ENCODE measurements at places on chromosomes 16 and 17. TPM values are rescaled to one million over a fixed set of nuclear protein-coding genes. Genes with fewer than 3 reads are reported as not detected.

The SLC47A1 gene
- 4.9 TPM for total RNA-seq

The NOD2 gene
- total RNA-seq = 0.44 TPM

The TRPV2 gene
- total RNA-seq = 6.7 TPM

The PRSS21 gene
- total RNA-seq = not detected

- H3K27me3 ChIP-seq = no peaks in the 10 kb centered on the region
- H3K4me3 ChIP-seq = no peak overlapping the region
- no peak overlapping the region for H3K27ac ChIP-seq
- H3K4me1 ChIP-seq = no peaks in the 10 kb centered on the region
Measured at GRCh38 chr17:58176200-58176599, 9.4 kb downstream of the OR4D2 start.

- H3K36me3 ChIP-seq = no peaks in the 10 kb centered on the region
- H3K27ac ChIP-seq = no peak overlapping the region
- no peak overlapping the region for H3K4me3 ChIP-seq
- peaks cover 5% of the 10 kb centered on the region for H3K4me1 ChIP-seq
Measured at GRCh38 chr16:74521691-74522090, 85.2 kb downstream of the GLG1 start.

DNA sequence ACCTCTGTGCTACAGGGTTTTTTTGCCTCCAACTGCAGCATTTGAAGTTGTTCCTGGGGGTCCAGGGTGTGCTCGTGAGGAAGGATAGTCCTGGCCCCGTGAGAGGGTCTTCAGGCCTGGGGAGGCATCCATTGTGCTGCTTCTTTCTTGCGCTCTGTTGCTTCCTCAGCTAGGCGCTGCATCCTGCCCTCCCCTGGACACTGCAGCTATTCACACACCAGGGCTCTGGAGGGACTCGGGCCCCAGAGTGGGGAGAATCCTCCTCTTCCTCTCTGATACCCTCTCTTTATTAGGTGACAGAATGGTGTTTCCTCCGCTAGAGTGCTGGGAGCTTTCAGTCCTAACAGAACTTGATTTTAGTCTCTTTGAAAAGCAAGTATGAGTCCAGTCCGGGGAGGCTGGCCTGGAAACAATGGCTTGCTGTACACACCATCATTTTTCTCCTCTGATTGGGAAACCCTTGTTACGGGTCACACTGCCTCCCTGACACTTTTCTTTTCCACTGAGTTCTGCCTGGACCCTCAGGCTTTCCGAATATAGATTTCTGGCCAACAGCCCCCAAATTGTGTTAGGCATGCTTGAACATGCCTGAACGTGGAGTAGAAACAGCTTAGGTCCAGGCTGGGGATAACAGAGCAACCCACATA is 81.4 kb upstream of the ELAC2 start:
- no peak overlapping the region for H3K27ac ChIP-seq
- no peaks in the 10 kb centered on the region for H3K4me1 ChIP-seq
- no peak overlapping the region for H3K4me3 ChIP-seq
- no peak for DNase-seq
- H3K36me3 ChIP-seq = no peaks in the 10 kb centered on the region
- no peaks in the 10 kb centered on the region for H3K27me3 ChIP-seq

DNA sequence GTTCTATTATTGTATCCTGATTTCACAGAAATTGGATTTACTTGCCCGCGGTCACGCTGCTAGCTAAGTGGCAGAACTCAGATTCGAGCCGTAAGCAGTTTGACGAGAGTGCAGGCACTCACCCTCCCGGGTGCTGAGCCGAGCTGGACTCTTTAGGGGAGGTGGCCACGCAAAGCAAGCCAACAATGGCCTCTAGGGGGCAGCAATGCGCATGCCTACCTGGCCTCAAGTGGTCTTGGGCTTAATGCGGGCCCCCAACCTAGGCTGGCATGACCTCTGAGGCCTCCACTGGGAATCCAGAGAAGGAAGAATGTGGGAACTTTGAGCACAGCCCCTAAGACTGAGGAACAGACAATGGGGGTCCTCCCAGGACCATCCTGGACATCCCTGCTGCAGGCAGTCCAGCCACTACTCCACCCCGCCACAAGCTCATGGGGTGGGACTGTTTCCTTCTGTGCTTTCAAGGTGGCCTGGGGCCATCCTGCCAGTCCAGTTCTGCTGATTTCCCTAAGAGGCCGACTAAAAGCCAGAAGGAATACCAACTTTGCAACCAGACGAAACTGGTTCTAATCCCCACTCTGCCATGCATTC is 276.5 kb downstream of the XYLT1 start:
- H3K27me3 ChIP-seq = no peaks in the 10 kb centered on the region
- H3K36me3 ChIP-seq = peaks cover 24% of the 10 kb centered on the region
- no peaks in the 10 kb centered on the region for H3K4me1 ChIP-seq
- DNase-seq = no peak

GRCh38 chr17:27540318-27541101 is 84.3 kb downstream of the KSR1 start:
- H3K4me1 ChIP-seq = peaks cover 32% of the 10 kb centered on the region
- no peaks in the 10 kb centered on the region for H3K36me3 ChIP-seq
- no peak overlapping the region for H3K4me3 ChIP-seq
- H3K27ac ChIP-seq = peak overlapping the region; percentile 76

GRCh38 chr16:3065069-3065741 is at the start of gene IL32:
TSS of gene IL32 (plus strand) at chr16:3065640. CDS start at chr16:3065812, 172 bp downstream.
- H3K4me3 ChIP-seq = peak within 1 kb of the TSS; percentile 47
- H3K36me3 ChIP-seq = no peaks in the 10 kb centered on the region
- H3K27ac ChIP-seq = peak within 1 kb of the TSS; percentile 68

DNA sequence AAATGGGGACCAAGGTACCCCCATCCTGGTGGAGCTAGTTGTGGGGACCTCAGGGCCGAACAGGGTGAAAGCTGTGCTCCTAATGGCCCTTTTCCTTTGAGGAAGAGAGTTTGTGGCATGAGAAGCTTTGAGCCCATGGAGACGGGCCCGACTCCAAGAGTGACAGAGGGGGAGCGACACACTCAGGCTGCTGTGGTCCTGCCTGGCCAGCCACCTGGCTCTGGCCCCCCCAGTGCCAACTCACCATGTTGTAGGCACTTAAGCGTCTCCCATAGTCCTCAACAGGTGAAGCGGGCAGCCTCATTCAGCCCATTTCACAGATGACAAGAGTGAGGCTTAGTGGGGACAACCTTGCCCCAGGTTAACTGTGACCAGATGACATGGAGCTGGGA is 1.6 kb downstream of the IL21R start:
- H3K4me3 ChIP-seq = no peak overlapping the region
- H3K27ac ChIP-seq = no peak overlapping the region
- no peaks in the 10 kb centered on the region for H3K27me3 ChIP-seq
- H3K4me1 ChIP-seq = no peaks in the 10 kb centered on the region
- no peak for DNase-seq

All from right atrium auricular region (tissue), 2 donors.